ENCODE measurements at places on chromosomes 6 and 20. TPM values are rescaled to one million over a fixed set of nuclear protein-coding genes. Genes with fewer than 3 reads are reported as not detected.

The HAO1 gene
- not detected for polyA plus RNA-seq

The ADGRB3 gene
- polyA plus RNA-seq: not detected

The MED20 gene
- polyA plus RNA-seq: 45.0 TPM

The TGM2 gene
- polyA plus RNA-seq: 398 TPM

The CST7 gene
- not detected for polyA plus RNA-seq

The GZF1 gene
- 17.2 TPM for polyA plus RNA-seq

The TLDC2 gene
- polyA plus RNA-seq: 0.57 TPM

The SGK2 gene
- polyA plus RNA-seq: 0.16 TPM

The GMPR gene
- 8.2 TPM for polyA plus RNA-seq

The ABHD16B gene
- not detected for polyA plus RNA-seq

The PHACTR2 gene
- 26.8 TPM for polyA plus RNA-seq
